ENCODE measurements at places on chromosomes 3 and 15.

DNA sequence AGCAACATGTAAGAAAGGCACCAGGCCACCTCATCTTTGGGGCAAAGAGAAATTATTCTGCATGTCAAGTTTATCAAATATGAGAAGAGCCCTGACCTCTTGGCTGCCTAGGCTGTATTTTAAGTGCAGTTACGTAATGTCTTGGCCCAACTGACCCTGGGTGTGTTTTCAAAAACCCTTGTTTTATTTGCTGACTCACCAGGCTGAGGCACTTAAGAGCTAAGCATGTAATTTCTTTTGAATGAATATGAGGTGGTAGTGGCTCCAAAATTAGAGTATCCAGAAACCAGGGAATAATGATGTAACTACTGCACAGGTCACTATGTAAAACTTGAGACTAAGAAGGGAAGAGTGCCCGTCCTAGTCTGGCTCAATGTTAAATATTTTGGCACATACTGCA is 24.3 kb downstream of the PGPEP1L start:
- DNase-seq = no peak

DNA sequence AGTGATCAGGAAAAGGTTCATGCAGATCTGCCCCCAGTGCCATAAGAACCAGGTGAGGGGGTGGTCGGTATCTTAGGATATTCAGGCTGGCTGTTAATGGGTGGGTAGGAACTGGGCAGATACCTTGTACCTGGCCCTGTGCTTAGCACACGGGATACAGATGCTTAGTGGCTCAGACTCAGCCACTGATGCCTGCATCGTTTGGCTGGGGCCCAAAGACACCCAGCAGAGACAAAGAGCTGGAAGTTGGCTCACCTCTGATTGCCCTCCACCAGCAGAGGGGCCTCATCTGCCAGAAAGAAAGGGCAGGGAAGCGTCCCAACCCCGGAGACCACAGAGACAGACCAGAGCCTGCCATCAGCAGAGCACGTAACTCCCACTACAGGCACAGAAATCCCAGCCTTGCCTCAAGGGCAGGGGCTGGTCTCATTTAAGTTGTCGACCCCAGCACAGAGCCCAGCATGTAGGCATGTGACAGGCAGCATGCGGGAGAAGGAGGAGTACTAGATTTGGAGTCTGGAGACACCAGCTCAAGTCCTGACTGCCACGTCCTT is 64.1 kb upstream of the SLC6A1 start:
- DNase-seq = no peak

- no peak for DNase-seq
These were observed 622.6 kb downstream of the NLGN1 start for GRCh38 chr3:174020156-174020555.

- DNase-seq = no peak
These were observed 275.0 kb downstream of the NFKBIZ start for GRCh38 chr3:102124282-102124681.

DNA sequence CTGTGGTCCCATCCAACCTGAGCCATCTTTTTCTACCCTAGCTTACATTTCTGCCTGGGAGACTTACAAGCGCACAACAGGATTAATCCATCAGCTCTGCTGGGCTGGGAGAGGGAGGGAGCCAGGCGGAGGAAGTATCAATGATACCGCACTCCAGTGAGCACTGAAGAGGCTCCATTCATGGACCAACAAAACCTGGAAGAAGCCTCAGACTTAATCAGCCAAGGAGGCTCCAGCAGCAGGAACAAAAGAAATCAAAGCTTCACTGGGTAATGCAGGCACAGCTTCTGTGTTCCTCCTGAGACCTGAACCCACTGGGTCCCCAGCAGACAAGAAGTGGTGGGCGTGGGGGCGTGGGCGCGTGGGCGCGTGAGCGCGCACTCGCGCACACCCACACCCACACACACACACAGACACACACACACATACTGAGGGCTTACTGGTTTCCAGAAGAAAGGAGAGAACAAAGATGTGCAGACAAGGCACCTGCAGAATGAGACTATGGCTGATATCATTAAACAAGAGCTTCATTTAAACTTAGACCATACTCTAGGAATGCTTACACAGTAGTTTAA is 87.0 kb upstream of the BOC start:
- no peak for DNase-seq

DNA sequence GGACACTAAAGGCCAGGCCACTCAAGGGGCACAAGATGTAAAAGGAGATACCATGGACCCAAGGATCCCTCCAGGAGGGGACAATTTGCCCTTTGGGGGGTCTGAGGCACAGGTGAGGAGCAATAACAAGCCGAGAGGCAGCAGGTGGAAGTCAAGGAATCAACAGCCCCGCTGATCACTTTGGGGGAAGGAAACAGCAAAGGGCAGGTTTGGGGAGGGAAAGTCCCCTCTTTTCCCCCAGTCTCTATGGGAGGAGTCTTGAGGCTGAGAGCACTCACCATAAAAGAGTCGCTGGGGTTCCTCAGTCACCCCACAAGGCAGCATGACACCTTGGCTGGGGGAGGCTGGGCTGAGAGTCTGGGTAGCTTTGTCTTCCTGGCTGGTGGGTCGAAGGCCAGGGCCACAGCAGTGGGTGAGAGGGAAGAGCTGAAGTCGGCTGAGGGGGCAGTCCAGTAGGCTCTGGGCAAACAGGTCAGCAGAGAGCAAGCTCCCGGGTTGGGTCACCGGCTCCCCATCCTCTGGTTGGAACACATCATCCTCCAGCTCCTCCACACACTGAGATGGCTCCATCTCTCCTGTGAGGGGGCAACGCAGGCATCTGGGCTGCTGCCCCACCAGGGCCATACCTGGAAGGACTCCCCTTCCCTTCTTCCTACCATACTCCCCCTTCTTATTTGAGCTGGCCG is 3.0 kb downstream of the BMF start:
- DNase-seq = no peak

GRCh38 chr15:40307421-40308211 is at the start of gene PLCB2:
PLCB2 (minus strand) TSS chr15:40307935; CDS start chr15:40307672, 263 bp downstream.
- DNase-seq = no peak

GRCh38 chr3:99966662-99967416 is 147.5 kb downstream of the FILIP1L start:
- no peak for DNase-seq

- DNase-seq = no peak
These were observed 18.9 kb downstream of the MELTF start for GRCh38 chr3:197010556-197011351.

DNA sequence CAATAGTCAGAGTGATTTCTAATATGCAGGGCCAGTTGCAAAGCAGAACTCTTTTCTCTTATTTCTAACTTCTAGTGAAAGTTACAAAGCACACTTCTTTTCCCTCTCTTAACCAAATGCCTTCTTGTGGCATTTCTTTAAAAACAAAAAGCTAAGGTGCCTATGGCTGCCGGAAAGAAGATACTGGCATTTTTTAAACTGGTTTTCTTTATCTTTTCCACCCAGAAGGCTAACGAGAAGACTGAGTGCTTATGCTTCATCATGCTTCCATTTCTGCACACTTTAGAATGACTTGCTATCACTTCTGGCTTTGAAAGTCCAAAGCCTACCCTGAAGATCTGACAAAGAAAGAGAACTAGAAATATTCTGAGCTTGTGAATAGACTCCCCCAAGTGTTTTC is 141.3 kb downstream of the P2RY1 start:
- DNase-seq = no peak

DNA sequence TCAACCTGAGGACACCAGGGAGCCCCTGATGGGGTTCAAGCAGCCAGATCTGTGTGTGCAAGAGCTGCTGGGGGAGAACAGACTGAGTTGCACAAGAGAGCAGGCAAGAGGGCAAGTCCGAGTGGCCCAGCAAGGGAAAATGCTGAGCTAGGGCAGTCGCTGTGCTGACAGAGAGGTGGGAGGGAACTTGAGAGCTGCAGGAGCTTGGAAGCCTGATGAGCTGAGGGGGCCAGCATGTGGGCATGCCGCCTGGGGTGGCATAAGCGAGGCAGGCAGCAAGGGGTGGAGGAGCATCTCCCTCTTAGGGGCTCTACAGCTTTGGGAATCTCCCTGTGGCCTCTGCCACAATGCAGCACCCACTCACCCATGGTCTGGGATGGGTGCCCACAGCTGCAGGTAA is 4.7 kb upstream of the CORO2B start:
- DNase-seq = no peak

DNA sequence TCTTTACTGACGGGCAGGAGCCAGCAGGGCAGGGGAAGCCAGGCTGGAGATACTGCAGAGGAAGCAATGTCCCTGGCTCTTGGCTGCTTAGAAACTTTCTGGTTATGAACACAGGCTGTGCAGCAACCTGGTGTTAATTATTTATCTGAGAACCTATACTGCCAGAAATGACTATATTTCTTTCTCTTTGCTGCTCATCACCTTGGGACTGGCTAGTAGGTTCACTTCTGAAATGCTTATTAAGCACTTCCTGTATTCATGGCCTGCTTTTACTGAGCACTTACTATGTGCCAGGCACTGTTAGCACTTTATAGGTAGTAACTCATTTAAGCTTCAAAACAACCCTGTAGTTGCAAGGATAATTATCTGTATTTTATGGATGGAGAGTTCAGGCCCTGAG is 57.6 kb downstream of the RAB11A start:
- no peak for DNase-seq

- DNase-seq = no peak
These were observed 9.5 kb upstream of the DPPA4 start for GRCh38 chr3:109346770-109347295.

DNA sequence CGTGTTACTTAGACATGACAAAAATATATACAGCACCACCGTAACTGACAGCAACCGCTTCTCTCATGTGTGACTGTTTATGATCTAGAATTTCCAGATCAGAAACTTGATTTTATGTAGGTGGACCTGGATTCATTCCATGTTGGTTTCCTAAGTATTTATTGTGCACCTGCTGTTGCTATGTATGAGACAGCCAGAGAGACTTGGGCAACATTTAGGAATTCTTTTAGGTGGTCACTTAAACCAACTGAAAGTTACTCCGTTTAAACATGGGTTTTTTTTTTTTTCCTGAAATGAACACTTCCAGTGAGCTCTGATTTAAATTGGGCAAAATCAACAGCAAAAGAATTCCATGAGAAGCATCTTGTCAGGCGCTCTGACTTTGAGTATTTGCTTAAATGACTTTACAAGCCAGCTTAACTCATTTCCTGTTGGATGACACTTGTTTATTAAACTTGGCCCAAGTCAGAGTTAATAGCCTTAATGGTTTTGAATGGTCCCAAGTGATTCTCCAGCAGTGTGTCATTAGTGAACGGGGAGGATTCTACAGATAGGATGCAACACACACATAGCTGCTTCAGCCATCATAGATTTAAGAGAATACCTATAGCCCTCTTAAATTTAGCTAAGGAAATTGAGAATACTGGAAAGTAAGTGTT is 31.8 kb downstream of the MITF start:
- no peak for DNase-seq

GRCh38 chr3:180959691-180960090 is 29.8 kb downstream of the DNAJC19 start:
- no peak for DNase-seq

DNA sequence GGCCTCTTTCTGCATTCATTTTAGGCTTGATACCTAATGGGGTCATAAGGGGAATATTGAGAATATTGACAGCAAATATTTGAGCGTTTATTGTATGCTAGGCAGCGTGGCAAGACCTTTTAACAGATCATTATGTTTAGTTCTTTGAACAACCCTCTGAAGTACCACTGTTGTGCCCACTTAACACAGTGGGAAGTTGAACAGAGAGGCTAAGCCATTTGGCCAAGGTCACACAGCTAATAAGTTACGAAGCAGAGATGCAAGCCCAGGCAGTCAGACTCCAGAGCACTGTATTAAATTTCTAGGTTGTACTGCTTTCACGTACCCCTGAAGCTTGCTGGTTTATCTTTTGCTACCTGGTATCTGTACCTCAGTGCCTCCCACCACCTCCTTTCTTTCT is 1.1 kb downstream of the RAB7A start:
- no peak for DNase-seq

GRCh38 chr3:180181387-180181786 is 144.7 kb upstream of the PEX5L start:
- DNase-seq = no peak

- DNase-seq = no peak
These were observed 7.0 kb downstream of the MAPKAPK3 start for GRCh38 chr3:50623840-50624474.

DNA sequence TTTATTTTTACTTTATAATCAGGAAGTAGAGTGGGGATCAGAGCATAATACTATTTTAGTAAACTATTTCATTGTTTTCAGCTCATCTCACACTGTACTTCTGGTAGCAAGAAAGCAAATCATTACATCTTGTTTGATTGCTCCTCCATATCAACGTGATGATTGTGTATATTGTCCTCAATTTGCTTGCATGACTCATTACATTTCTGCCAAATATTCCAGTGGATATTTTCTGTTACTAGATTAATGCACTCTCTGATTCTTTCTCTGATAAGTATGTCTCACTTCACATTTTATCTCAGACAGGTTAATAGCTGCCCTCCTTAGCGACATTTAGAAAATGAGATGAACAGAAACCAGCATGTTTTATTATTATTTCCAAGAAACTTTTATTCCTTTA is 1145.3 kb downstream of the OTOL1 start:
- no peak for DNase-seq

DNA sequence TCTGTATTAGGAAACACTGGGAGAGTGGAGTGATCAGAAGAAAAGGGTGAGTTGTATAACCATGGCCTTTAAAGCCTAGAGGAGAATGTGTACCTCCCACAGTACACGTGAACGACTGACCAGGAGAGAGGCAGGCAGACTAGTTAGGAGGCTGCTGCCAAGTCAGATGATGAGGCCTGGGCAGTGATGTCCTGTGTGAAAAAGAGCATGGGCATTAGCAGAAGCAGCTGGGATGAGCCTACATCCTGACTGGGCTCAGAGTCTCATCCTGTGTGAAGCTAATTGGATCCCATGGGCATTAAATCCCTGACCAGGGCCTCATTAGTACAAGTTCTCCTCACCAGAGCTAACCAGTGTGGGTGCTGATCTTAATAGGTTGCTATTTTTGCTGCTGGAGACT is 89.1 kb upstream of the SLC2A2 start:
- no peak for DNase-seq

GRCh38 chr3:145087038-145087437 is 1073.9 kb downstream of the PLOD2 start:
- DNase-seq = no peak

DNA sequence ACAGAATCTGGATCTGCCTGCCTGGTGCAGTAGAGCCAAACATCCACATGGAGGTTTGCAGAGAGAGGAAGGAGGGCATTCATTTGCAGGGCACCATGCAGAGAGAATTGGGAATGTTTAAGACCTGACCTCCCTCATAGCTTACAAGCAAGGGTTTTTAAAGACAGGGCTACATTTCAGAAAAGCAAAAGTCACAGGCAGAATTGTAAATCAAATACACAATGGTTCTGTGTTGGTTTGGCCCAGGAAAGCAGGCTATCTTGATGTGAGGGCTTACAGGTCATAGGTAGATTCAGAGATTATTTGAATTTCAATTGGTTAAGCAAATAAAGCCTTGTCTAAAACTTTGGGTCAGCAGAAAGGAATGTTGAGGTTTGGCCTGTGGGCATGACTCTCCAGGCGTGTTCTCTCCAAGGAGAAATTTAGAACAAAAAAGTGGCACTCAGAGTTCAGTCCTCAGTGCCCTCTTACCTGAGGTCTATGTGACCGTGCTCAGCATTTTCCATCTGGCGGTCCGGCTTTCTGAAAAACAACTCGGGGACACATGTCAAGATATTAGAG is 91.5 kb downstream of the CD47 start:
- no peak for DNase-seq

Measured in DMS 273 treated with DMSO at 0.1 percent for 48 hours (cell line).